ENCODE measurements at places on chromosomes 16 and 17. TPM values are rescaled to one million over a fixed set of nuclear protein-coding genes. Genes with fewer than 3 reads are reported as not detected.

DNA sequence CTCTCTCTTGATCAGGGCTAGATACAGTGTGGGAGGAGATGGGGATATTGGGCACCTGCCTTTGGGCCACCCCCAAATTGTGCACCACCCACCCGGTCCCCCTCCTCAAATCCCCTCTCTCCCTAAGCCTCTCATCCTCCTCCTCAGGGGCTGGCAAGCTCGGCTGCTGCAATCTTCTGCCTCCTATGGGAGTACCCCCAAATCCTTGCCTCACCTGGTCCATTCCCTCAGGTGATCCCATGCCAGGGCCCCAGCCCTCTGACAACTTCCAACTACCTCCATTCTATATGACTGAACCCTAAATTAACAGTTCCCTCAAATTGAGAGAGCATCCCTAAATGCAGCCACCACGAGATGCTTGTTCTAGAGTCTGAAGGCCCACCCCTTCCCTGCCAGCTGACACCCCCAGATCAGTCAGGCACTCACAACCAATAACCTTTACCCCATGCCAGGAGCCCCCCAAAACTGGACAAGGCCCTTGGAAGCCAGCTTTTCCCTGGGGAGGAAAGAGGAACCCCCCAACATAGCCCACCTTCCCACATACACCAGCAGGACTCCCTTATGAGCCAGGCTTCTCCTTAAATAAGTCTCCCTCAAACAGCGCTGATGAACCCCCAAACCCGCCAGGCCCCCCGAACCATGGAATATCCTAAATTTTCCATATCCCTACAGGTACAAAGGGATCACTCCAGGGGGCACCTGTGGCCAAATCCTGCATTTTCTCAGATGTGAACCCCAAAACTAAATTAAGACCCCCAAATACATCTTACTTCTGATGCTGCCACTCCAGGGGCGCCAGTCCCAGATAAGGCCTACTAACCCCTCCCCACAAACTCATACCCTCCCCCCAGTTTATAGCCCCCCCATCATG, 3.2 kb downstream of the DLG4 start:
- no peak for DNase-seq

TRIM72 gene
- 0.47 TPM for total RNA-seq

GH2 gene
- total RNA-seq: not detected

GRCh38 chr17:22267019-22267418, 574.7 kb downstream of the KCNJ18 start:
- no peak for DNase-seq

GRCh38 chr17:42055027-42055426, 4.6 kb upstream of the C17orf113 start:
- no peak for DNase-seq

GRCh38 chr16:57512296-57513001, 23.9 kb downstream of the CCDC102A start:
- DNase-seq: no peak

DNA sequence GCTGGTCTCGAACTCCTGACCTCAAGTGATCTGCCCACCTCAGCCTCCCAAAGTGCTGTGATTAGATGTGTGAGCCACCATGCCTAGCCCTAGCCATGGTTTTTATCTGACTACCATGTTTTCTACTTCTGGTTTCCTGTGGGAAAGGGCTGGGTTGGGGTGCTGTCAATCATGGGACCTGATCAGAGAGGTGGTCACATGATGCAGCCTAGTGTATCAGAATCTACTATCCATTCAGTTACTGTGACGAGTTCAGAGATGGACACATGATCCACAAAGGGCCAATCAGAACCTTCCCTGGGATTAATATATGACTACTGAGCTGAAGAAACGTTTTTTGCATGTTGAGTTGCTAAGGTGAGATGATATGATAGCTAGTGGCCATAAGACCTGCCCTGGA, 59.1 kb downstream of the ABCC6 start:
- DNase-seq: no peak

DNA sequence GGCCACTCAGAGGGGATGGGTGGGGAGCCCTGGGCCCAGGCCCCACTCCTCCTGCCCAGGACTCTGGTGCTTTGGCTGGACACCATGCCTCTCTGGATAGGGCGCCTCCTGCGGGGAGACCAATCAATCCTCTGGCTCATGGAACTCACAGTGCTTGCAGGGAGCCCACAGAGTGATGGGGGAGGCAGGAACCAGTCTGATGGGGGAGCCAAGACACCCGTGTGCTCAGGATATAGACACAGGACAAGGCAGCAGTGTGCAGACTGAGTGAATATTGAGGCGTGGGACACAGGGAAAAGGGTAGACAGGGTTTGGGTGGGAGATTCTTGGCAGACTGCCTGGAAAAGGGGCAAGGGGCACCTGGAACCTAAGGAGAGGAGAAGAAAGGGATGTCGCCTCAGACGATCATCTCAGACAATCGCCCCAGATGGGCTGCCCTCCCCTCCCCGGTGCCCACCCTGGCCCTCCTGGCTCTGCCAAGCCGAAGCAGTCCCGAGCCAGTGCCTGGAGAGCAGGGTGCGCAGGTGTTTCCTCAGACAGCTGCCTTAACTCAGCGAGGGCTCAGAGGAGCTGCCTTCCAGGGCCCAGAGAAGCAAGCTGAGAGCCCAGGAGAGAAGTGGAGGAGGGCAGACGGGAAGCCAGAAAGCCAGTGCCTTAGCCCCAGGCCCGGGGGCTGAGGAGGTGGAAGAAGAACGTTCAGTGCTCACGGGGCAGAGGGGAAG, 37.4 kb upstream of the DLX4 start:
- DNase-seq: no peak

- no peak for DNase-seq
These were observed 21.1 kb downstream of the SMYD4 start for GRCh38 chr17:1808644-1809043.

DNA sequence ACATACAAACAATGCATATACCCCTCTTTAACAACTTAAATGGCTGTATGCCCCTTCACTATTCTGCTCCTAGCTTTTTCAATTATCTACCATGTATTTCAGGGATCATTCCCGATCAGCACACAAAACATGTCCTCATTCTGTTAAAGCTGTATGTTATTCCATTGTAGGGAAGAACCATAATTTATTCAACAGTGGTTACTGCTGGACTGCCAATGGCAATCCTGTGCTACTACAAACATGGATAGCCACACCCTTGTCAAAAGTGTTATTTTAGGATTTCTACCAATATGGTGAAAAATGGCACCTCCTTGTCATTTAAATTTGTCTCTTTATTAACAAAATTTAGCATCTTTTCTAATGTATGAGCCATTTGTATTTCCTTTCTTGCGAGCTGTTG, 85.1 kb upstream of the BCAR1 start:
- DNase-seq: no peak

DNA sequence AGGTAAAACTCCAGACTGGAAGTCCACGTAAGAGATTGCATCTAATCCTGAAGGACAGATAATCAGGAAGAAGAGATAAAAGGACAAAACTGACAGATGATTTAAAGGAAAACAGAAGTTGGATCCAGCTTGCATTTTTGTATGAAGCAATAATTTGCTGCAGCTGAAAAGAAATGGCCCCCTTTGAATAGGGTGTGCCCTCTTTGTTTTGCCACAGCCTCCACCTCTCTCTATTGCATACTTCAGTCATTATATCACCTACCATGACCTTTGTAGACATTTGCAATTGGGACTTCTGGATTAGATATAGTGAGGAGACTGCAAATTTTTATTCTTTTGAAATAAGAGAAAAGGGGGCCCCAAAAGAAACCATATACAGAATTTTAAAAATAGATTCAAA, 8.1 kb downstream of the NOG start:
- DNase-seq: no peak

- no peak for DNase-seq
These were observed 33.3 kb downstream of the CBFA2T3 start for GRCh38 chr16:88943741-88944140.

GRCh38 chr16:11396241-11397048, 51.2 kb downstream of the RMI2 start:
- peak; percentile 66 for DNase-seq

SECTM1 gene
- total RNA-seq: 3.8 TPM

DNA sequence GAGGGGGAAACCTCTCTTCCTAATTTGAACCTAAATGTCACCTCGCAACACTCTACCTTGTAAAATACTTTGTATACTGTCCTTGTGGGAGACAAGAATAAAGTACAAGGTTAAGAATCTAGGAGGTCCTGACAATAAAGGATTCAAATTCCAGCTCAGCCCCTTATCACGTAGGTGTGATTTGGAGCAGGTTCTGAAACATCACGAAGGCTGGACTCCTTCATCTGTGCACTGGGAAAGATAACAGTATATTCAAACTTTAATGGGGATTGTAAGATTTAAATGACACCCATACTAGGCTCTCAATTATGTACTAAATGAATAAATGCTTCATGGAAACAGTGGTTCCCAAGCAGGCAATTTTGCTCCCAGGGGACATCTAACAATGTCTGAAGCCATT, 2.1 kb downstream of the TXNDC11 start:
- no peak for DNase-seq

GRCh38 chr16:76777721-76778465, 413.1 kb upstream of the MON1B start:
- DNase-seq: no peak

GRCh38 chr16:30741461-30741914, 6.7 kb upstream of the PHKG2 start:
- no peak for DNase-seq

DNA sequence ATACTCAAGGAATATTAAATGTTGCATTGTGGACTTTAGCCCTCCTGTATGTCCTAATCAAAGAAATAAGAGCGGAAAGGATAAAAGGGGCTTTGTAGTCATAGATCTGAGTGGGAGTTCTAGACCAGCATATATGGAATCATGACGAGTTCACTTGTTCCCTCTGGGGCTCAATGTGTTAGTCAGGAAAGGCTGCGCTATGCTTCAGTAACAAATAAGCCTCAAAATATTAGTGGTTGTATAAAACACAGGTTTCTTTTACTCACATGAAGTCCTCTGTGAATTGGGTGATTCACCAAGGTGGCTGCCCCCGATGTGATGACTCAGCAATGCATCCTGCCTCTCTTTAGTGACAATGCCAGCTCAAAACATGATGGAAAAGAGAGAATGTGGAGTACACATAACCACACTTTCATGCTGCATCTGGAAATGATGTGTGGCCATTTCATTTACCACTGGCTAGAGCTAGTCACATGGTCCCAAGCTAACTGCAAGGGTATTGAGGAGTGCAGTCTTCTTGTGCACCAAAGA, 63.3 kb upstream of the IRX5 start:
- DNase-seq: no peak

GRCh38 chr17:56786989-56787482, 46.7 kb downstream of the C17orf67 start:
- no peak for DNase-seq

- no peak for DNase-seq
These were observed 67.8 kb downstream of the GRIN2A start for GRCh38 chr16:10114409-10114808.

ZNF19 gene
- total RNA-seq: 8.2 TPM

DNA sequence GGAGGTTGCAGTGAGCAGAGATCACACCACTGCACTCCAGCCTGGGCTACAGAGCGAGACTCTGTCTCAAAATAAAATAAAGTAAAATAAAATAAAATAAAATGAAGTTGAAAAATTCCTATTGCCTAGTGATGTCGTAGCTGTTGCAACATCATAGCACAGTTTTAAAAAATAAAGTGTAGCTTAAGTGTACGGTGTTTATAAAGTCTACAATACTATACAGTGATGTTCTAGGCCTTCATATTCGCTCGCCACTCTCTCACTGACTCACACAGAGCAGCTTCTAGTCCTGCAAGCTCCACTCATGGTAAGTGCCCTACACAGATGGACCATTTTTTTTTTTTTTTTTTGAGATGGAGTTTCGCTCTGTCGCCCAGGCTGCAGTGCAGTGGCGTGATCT, 43.5 kb upstream of the MNT start:
- no peak for DNase-seq

NPIPB6 gene
- total RNA-seq: 6.3 TPM

- no peak for DNase-seq
These were observed 8.4 kb downstream of the ARL2BP start for GRCh38 chr16:57253466-57253865.

DNA sequence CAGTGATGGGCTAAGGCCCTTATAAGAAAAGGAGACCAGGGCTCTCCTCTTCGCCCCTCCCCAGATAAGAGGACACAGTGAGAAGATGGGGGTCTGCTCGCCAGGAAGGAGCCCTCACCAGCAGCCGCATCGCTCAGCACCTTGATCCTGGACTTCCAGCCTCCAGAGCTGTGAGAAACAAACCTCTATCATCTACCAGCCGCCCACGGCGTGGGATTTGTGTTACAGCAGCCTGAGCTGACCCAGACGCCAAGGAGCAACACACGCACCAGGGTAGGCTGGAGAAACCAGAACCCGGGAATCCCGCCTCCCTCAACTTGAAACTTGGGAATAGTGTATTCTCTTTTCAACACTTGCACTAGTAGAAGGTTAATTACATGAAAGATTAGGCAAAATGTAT, 4.2 kb upstream of the ZG16B start:
- no peak for DNase-seq
